ENCODE measurements at places on chromosomes 5 and 9.

DNA sequence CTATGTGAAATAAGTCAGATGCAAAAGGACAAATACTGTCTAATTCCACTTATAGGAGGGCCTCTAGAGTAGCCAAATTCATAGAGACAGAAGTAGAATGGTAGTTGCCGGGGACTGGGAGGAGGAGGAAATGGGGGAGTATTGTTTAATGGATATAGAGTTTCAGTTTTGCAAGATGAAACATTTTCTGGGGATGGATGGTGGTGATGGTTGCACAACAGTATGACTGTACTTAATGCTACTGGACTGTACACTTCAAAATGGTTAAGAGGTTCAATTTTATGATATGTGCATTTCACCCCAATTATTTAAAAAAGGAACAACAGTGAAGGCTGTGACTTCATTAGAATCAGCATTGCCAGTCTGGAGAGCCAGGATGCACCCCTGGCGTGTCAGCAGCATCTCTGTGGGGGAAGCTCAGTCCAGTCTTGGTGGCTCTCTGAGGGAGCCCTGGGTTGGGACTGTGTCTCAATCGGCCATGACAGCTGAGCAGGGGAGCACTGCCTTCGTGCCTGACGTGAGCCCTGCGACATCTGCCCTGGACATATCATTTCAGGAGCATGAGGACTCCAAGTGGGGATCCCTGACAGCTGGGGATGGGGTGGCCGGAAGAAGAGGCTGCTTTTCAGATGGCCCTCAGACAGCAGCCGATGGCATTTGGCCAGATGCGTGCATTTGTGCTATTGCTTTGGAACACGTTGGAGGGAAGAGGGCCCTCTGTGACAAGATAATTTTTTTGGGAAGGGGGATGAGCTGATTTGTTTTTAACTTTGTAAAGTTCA lies 130.8 kb upstream of the STC2 start:
- DNase-seq, result no peak

DNA sequence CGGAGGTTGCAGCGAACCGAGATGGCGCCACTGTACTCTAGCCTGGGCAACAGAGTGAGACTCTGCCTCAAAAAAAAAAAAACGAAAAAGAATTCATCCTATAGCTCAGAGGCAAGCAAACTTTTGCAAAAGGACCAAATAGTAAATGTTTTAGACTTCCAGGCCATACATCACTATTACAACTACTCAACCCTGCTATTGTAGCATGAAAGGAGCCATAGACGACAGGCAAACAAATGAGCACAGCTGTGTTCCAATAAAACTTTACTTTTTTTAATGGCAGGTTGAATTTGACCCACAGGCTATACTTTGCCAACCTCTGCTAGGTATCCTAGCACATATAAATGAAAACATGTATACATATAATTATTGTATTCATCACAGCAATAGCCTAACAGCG lies 58.9 kb upstream of the SLC30A5 start:
- no peak for DNase-seq

- peak; percentile 18 for DNase-seq
These were observed 32.9 kb upstream of the MAN2A1 start for GRCh38 chr5:109656829-109657228.

DNA sequence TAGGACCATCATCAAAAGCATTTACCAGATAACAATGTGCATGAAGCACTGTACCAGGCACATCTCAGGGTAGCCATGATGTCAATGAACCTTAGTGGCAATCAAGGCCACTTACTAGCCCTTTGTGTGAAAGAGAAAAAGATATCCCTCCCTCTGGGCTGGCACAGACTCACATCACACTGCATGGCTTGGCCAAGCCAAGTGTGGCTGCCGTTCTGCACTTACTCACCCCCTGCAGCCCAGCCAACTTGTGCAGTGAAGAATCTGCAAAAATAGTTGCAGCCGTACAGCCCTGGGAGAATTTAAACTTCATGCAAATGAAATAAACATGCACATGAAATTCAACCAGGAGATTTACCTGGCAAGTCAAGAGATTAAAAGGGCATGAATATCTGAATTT lies 333.5 kb downstream of the DEPDC1B start:
- DNase-seq, result no peak

DNA sequence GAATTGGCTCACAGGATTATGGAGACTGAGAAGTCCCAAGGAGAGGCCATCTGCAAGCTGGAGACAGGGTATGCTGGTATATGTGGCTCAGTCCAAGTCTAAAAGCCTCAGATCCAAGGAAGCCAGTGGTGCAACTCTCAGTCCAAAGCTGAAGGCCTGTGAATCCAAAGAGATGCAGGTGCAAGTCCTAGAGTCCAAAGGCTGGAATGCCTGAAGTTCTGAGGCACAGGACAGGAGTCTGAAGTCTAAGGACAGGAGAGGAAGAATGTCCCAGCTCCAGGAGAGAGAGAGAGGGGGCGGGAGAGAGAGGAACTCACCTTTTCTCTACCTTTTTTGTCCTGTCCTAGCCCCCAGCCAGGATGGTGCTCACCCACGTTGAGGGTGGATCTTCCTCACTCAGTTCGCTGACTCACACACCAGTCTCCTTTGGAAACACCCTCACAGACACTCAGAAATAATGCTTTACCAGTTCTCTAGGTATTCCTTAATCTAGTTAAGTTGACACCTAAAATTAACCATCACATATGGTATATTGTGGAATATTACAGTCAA lies 49.6 kb downstream of the KCNN2 start:
- DNase-seq, result no peak

GRCh38 chr5:178533136-178533535 lies 57.1 kb downstream of the COL23A1 start:
- DNase-seq, result no peak

DNA sequence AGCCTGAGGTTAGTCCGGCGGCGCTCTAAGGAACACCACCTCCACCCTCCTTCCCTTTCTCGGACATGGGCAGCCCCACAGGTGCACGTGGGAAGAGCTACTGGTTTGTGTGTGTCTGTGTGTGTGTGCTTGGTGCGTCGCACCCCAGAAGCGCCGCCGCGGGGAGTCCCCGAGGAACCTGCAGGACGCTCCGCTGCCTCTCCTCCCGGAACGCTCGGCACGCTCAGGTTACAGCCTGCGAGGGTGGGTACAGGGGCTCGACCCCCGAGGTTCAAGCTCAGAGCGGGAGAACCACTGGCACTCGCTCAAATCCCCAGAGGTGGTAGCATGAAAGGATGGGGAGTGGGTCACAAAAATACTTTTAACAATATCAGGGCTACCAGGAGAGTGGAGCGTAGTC lies 2.0 kb downstream of the ASTN2 start:
- DNase-seq, result no peak

- no peak for DNase-seq
These were observed 259.4 kb downstream of the HSPA4 start for GRCh38 chr5:133311176-133311575.

DNA sequence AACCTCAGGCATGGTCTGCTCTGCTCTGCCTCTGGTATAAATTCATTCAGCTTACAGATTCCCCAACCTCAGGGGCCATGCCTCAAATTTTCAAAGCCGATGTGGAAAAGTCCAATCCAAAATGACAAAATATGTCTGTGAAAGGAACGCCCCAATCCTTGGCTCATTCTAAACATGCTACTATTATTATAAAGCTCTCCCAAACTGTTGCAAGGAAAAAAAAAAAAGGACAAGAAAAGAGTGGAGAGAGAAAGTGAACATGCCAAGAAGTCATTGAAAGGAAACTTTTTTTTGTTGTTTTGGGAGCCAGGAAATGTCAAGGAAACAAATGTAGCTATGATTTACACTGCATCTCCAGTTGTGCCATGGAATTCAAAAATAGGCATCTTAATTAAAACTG lies 3.8 kb downstream of the COL23A1 start:
- DNase-seq, result no peak

GRCh38 chr9:134066526-134066912 lies 1.3 kb downstream of the BRD3 start:
- no peak for DNase-seq

GRCh38 chr9:132712753-132713152 lies 42.5 kb downstream of the GTF3C4 start:
- DNase-seq, result no peak

GRCh38 chr9:131278702-131279111 lies 2.4 kb upstream of the FAM78A start:
- no peak for DNase-seq

- DNase-seq, result no peak
These were observed 22.7 kb downstream of the COL27A1 start for GRCh38 chr9:114178076-114178475.

DNA sequence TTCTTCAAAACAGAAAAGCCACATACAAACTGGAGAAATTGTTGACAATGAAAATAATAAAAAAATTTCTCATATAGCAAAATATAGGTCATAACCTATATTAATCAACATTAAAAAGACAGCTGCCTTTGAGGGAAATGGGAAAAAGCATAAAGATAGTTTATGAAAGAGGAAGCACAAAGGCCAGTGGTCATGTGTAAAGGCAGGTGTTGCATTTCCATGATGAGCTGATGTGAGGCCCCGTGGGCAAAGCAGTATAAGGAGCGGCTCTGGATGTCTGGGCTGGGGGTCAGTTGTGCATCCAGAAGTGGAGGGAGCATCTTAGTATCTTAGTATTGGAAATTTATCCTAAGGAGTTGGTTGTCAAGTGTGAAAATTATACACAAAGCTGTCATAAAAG lies 18.3 kb downstream of the NDUFS6 start:
- DNase-seq, result no peak

GRCh38 chr5:113071401-113071800 lies 94.8 kb downstream of the DCP2 start:
- DNase-seq, result no peak
